ENCODE measurements at places on chromosomes 4 and X.
A peak's percentile ranks its signal among the peaks of the same experiment; 100 is the strongest.

GRCh38 chrX:119880076-119880475 lies 8.4 kb downstream of the NDUFA1 start:
- DNase-seq: no peak

DNA sequence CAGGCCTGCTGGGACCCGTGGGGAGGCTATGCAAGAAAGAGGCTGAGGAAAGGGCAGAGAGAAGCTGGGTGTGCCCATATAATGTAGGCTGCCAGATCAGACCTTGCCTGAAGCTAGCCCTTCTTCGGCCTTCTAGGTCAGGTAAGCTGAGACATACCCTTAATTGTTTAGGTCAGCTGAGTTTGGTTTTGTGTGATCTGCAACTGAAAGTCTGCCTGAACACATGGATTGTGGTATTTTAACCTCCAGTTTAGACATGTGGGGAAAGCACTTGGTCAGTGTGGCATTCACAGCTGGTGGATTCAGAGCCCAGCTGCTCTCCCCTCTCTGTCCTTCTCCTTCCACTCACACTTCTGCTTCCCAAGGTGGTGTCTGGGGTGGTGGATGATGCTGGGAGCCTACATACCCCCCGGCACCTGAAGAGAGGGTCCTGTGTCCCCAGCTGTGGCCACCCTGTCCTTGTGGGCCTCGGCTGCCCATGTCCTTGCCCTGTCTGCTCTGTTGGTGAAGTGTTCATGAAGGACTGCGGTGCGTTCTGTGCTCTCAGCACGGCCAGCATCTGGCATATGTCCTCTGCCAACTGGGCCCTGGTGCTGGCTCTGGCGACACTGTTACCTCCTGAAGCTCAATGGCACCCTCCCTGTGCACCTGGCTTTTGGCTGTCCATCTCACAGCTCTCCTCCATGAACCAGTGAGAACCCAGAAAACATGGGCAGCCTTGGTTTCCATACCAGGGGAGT lies 82.1 kb downstream of the NAT8L start:
- no peak for DNase-seq

DNA sequence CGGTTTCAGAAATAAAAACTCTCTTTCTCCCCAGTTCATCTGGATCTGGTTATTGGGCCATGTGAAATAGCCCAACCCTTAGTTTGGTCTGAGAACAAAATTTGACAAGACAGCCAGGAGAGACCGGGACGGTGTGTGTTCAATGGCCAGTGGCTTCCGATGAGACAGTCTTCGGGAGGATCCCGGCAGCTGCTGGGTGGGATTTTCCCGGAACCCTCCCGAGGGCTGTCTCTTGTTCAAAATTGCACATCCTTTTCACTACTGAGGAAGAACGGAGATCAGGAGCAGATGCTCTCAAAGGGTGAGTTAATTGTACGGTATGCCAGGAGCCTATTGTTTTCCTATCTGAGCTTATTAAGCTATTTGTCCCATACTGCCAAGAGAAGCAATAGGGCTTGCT lies 166.5 kb downstream of the PRR32 start:
- DNase-seq: no peak

DNA sequence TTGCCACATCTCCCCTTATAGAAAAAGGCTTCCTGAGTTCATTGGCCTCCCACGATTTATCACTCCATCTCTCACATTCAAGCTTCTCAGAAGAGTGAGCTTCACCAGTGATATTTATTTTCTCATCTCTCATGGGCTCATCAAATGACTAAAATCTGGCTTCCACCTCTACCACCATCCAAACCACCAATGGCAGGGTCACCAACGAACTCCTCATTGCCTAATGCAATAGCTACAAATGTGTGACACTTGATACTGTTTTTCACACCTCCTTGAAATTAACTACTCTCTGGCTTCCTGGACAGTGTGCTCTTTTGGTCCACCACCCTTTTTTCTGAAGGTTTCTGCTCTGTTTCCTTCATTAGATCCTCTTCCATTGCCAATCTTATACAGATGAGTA lies 129.0 kb downstream of the SH2D1A start:
- DNase-seq: no peak

DNA sequence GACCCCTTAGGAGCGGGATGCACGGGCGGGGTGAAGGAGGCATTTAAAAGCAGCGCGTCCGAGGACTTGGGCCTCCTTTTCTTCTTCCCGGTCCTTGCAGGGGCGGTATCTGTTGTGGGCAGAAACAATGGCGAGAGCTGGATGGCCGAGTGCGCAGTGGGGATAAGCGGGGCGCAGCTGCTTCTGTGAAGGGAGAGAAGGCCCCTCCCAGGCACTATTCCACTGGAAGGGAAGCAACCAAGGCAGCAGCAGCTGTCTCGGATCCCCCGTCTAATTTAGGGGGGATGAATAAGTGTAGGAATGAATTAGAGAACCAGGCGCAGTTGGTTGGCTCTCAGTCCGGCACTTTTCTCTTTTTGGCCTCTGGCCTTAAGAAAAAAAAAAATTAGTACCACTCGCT lies 995 bp downstream of the SMARCA5 start:
- DNase-seq: peak; percentile 34

- no peak for DNase-seq
These were observed 209.5 kb upstream of the CPEB2 start for GRCh38 chr4:14792702-14793227.

DNA sequence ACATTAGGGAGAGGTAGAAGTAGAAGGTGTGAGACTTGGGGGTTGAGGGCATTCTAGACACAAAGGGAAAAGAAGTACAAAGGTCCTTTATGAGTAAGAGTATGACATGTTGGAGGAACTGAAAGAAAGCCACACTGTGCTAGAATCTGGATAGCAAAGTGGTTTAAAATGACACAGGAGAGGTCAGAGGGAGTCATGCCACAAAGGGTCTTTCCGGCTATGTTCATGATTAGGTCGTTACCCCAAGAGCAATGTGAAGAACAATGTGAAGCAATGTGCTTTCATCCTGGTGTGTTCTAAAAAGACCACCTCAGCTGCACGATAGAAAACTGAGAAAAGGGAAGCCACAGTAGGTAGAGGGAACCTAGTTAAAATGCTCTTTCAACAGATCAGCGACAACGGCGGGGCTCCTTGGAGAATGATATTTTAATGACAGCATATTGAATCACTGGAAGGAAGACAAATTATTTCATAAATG lies 29.2 kb downstream of the SMIM14 start:
- no peak for DNase-seq

GRCh38 chr4:101244349-101244748 lies 103.0 kb downstream of the PPP3CA start:
- no peak for DNase-seq

DNA sequence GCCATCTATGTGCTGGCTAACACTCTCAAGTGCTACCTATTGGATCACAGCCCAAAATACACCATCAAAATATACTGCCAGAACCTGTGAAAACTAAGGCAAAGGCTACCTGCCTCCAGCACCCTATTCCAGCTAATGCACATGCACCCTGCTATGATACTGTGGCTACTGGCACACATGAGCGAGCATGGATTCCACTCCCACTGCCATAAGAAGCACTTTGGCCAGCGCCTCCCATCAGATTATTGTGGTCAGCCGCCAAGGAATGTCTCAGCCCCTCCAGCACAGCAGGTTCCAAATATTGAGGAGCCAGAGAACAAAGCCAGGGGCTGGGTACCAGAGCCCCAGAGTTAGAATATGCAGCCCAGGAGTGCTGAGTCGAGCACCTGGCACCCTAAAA lies 32.5 kb upstream of the TMPRSS11F start:
- DNase-seq: no peak

DNA sequence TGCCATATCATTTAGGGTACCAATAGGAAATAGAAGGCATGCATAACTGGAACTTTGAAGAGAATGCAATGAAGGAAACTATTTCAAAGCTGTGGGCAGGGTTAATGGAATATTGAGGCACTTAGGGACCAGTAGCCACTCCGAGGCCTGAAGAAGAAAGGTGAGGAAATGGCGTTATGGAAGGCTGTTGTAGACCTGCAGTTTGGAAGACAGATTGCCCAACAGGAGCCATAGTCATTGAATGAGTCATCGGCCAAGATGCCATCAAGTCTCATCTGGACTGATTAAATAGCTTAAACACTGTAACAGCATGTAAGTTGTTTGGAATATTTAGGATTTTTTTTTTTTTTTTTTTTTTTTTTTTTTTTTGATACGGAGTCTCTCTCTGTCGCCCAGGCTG lies 11.6 kb downstream of the CXCL13 start:
- no peak for DNase-seq

DNA sequence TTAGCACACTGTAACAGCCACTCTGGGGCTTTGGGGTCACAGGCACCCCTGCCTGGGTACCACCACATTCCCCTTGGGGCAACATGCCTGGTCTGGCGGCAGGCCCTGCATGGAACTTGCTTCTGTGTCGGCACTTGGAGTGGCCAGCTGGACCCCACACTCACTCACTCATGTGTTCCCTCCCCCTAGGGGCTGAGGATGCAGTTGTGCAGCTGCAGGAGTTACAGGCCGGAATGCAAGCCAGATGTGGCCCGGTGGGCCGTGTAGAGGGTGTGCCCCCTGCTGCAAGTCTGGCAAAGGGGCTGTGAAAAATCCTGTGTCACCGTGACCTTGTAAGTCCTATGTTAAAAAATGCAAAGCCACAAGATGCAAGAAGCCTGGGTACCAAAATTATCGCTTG lies 34.2 kb downstream of the ATXN3L start:
- DNase-seq: no peak

DNA sequence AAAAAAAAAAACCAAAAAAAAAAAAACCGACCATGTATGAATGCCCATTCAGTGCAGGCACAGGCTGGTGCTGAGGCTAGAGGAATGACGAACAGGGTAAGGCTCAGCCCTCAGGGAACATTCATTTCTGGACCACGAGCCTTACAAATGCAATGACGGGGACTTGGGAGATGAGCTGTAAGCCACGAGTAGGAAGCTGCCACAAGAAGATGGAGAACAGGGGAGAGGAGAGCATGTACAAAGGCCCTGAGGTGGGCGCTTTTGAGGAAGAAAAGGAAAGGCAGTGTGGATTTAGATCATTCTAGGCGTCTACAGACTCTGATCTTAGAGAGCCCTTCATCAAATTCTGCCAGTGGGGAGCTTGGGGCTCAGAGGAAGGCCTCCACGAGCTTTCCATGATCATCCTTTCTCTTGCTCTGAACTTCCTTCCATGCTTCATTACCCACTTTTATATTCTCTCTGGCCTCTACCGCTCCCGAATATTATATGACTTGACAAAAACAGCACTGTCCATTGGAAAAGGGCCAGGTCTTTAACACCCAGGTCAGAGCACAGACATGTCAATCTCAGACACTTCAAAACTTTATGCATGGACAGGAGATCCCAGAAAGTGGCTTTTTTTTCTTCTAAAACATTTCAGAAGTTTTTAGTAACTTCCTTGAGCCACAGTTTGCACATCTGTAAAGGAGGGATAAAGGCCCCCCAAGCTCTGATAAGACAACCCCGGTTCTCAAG lies 3.3 kb upstream of the ZNF518B start:
- peak; percentile 31 for DNase-seq

DNA sequence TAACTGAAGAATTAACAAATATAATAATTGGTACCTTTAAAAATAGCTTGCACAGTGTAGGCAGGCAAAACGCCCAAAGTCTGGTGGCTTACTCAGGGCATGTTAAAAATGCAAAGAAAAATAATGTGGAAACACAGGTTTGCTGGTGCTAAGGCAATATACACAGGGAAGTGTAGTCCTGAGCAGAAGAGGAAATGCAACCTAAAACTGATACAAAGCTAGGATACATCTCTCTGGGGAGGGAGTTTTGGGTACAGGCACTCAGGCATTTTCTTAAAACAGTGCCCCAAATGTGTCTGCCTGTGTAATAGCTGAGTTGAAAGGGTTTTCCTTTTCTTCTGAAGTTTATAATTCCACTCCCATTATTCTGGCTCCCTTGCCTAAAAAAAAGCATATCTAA lies 47.4 kb downstream of the TMPRSS11E start:
- no peak for DNase-seq

GRCh38 chr4:115187136-115187535 lies 73.7 kb upstream of the NDST4 start:
- no peak for DNase-seq

DNA sequence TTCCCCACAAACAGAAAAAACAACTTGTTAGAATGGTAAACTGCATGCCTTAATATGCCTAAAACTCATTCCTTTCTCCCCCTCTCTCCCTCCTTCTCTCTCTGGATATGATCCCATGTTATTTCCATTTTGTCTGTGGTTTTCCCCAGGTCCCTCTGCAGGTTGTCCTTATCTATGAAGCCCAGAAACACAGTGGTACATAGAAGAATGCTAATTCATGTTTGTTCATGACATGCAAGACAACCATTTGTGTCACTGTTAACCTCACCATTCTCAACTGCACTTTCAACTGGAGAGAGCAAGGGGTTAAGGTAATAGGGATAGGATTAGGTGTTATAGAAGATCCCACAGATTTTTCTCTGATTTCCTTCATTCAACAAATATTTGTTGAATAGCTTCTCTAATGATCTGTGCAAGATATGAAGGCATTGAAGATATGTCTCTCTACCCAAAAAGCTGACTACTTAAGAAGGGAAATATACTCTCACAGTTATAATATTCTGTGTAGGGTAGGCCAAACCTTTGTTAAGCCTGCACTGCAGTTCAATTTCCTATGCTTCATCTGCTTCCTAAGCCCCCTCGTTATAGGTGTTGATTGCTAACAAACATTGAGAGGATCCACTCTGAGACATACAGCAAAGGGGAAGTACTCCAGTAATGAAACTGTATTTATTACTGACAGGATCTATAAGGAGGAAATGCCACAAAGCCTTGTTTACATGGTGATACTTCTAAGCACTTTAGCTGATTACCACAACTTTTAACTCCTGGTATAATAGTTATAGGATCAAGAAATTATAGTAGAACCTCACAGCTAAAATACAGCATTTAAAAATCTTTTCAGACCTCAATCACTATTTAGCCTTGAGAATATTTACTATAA lies 96.1 kb downstream of the FRYL start:
- no peak for DNase-seq

GRCh38 chr4:119671205-119671604 lies 42.6 kb upstream of the PDE5A start:
- no peak for DNase-seq

DNA sequence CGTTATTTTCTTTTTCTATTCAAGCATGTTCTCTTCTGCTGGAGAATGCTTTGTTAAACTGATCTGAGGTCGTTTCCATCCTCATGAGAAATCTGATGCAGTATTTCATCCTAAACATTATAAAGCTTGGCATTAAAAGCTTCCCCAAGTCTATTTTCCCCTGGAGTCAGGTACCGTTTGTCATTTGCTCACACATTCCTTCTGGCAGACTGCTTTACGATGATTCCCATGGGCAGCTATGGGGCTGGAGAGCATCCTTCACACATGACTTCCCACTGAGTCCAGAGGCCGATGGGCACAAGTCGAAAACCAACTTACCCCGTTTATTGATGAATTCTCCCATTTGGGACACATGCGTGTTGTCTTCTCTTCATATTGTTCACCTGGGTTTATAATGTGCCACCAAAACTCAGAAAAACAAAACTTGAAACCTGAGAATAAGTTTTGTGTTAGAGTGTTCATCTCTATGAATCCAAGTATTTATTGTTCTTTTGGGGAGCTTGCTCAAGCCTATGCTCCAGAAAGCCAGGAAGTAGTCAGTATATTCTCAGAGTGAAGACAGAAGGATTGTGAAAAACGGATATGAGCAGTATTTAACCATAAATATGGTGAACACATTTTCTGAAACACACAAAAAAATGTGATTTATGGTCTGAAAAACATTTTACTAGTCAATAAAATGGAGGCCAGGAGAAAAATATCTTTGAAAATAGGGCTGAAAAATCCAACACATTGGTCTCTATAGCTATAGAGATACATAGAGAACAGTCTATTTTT lies 298.8 kb upstream of the NOCT start:
- DNase-seq: no peak

- DNase-seq: no peak
These were observed 112.8 kb downstream of the AFAP1 start for GRCh38 chr4:7826909-7827306.

- DNase-seq: no peak
These were observed 2.1 kb downstream of the GPR101 start for GRCh38 chrX:137031517-137032340.
